ENCODE measurements at places on chromosomes 2 and 18. TPM values are rescaled to one million over a fixed set of nuclear protein-coding genes. Genes with fewer than 3 reads are reported as not detected.

CXCR1 gene
- total RNA-seq: not detected

TMEFF2 gene
- total RNA-seq: not detected

MPP4 gene
- 13.2 TPM for total RNA-seq

SH2D6 gene
- not detected for total RNA-seq

PLGLB2 gene
- not detected for total RNA-seq

MRO gene
- total RNA-seq: not detected

LOXHD1 gene
- total RNA-seq: not detected

AFF3 gene
- total RNA-seq: 0.49 TPM

LTBP1 gene
- total RNA-seq: 27.4 TPM

ZC3H6 gene
- 1.2 TPM for total RNA-seq
